Fibroblast of lung (primary cell): ENCODE measurements at places on chromosomes 2 and 18. TPM values are rescaled to one million over a fixed set of nuclear protein-coding genes. Genes with fewer than 3 reads are reported as not detected.

Gene RGPD3
- 0.17 and 0.26 TPM in 2 replicates for total RNA-seq

Gene LIMS2
- 0.51 and 1.8 TPM in 2 replicates for total RNA-seq

Gene CCDC74A
- total RNA-seq, result 5.9 and 6.7 TPM in 2 replicates

Gene GALR1
- not detected in 2 replicates for total RNA-seq

Gene TUBA3E
- total RNA-seq, result not detected in 2 replicates

Gene ERBB4
- under 0.01 and 0.17 TPM in 2 replicates for total RNA-seq

Gene LRP2
- under 0.01 TPM in 2 replicates for total RNA-seq
